NCI-H187 (cell line): ENCODE measurements at places on chromosomes 7 and 10.

DNA sequence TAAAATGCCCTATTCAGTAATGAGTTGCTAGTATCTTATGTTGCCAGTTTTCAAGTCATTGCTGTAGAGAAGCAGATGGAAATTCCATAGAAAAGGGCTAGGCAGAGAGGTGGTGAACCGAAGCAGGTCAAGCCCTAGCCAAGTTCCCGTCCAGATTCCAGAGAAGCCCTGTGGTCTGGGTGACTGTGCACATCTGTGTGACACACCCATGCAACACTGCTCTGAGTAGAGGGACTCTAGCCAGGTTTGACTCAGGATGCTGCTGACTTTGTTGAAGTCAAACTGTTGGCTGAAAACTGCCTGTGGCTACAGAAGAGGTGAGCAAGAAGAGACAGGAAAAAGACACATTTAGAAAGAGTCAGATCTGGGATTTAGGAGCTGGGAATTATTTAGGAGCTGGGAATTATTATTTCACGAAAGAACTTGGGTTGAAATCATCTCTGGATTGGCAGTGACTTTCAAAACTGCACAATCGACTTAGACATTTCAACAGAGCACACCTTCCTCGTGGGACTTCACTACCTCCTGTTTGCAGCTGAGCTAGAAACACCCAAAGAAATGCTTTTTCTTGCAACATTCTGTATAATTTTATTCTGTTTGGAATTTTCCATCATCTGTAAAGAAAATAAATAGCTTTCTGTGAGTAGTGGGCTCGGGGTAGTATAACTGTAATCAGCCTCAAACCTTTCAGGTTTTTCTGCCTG, 149.1 kb upstream of the PRKCQ start:
- no peak for DNase-seq

- no peak for DNase-seq
Measured at GRCh38 chr7:87712571-87712970, 84.4 kb downstream of the RUNDC3B start.

DNA sequence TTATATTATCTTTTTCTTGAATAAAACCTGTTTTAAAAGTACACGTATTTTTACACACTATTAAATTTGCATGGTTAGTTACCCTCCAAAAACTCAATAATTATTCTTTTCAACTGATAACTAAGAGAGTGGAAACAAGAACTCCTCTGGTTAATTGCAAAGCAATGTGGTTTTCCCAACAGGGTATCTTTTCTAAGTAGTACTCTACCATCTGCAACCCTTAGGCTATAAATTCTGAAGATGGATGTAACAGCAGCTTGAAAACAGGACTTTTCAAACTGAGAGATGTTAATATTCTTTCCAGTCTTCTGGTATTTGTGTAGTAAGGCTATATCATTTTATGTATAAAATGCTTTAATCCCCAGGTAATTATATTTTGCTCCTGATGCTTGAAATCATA, 916.1 kb upstream of the POT1 start:
- no peak for DNase-seq

GRCh38 chr7:112069879-112070321, 136.3 kb downstream of the DOCK4 start:
- no peak for DNase-seq

GRCh38 chr10:101564490-101564991, 23.5 kb downstream of the POLL start:
- no peak for DNase-seq

DNA sequence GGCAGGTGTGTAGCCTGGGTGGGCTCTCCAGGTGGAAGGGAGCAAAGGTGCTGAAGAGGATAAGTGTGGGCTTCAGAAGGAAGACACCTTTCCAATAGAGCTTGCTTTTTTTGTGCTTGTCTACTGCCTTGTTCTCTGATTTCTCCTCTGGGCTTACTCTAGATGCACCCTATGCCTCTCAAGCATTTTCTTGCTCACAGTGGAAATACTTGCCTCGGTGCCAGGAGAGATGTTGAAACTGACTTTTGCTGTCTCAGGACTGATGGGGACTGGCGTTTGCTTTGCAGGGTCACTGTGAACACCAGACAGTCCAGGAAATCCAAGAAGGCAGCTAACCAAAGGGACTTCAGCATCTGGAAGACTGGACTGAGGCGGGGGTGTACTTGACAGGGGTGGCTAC, 187.9 kb downstream of the SNX10 start:
- no peak for DNase-seq

GRCh38 chr7:1779445-1779844, 109.4 kb downstream of the ELFN1 start:
- DNase-seq, result no peak
